ENCODE measurements at places on chromosomes 12 and 14.

DNA sequence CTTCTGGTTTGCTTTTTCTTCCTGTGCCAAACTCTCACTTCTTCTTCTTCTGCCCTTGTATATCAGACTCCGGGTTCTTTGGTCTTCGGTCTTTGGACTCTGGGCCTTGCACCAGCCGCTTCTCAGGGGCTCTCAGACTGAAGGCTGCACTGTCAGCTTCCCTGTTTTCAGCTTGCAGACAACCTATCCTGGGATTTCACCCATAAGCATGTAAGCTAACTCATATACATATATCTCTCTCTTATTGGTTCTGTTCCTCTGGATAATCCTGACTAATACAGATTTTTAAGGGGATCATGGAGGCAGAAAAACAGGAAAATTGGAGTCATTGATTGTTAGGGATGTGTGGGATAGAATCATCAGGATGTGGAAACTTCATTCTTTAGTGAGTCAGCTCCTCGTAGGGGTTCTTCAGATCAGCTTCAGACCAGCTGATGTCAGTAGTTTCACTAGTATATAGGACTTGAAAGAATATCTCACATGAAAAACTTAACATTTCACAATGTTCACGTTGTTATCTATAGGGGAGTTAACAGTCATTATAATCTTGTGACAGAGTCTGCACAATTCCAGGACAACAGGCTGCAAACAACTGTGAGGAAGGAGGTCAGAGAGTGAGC is 102.9 kb downstream of the RASSF9 start:
- DNase-seq = no peak

DNA sequence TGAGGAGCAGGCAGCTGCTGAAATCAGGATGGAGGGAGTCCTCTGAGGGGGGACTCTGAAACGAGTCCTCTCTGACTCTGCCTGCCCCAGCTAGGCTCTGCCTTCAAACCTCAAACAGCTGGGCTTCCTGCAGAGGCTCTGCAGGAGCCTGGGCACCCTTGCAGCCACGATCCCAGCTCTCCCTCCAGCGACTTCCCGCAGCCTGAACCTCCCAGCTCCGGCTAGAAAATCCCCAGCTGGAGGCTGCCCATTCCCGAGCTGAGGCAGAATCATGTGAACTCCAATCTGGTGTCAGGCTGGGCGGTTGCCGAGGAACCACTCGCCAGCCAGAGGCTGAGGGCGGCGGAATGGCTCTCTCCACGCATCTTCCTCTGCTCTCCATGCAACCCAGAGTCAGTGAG is at the start of gene GPR68:
Gene GPR68 (minus strand): TSS at position 204 of the 401 bp plus-strand sequence. CDS start 9,654 bp downstream, outside the sequence.
- DNase-seq = no peak

DNA sequence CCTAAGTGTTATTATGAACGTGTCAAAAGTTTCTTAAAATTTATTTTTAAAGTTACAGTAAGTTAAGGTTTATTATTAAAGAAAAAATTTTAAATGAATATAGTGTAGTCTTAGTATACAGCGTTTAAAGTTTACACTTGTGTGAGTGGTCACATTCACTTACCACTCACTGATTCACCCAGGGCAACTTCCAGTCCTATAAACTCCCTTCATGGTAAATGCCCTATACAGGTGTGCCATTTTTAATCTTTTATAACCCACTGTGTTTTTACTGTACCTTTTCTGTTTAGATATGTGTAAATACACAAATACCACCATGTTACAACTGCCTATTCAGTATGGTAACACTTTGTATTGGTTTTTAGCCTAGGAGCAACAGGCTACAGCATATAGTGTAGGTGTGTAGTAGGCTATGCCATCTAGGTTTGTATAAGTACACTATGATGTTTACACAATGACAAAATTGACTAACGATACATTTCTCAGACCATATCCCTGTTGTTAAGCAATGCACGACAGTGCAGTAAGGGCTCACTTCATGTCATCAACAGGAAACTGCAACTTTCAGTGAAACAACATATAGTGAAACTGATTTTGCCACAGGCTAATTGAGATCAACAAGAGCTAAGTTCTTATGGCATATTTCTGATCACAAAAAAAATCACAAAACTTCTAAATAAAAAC is 112.0 kb upstream of the TMCC3 start:
- no peak for DNase-seq

- no peak for DNase-seq
Measured at GRCh38 chr14:77022236-77022852, 6.2 kb downstream of the IRF2BPL start.

GRCh38 chr12:105040476-105040875 is 43.8 kb downstream of the ALDH1L2 start:
- DNase-seq = no peak

- DNase-seq = no peak
Measured at GRCh38 chr14:56888274-56888673, 78.0 kb upstream of the OTX2 start.

GRCh38 chr12:124979568-124979967 is 9.4 kb downstream of the DHX37 start:
- DNase-seq = no peak

DNA sequence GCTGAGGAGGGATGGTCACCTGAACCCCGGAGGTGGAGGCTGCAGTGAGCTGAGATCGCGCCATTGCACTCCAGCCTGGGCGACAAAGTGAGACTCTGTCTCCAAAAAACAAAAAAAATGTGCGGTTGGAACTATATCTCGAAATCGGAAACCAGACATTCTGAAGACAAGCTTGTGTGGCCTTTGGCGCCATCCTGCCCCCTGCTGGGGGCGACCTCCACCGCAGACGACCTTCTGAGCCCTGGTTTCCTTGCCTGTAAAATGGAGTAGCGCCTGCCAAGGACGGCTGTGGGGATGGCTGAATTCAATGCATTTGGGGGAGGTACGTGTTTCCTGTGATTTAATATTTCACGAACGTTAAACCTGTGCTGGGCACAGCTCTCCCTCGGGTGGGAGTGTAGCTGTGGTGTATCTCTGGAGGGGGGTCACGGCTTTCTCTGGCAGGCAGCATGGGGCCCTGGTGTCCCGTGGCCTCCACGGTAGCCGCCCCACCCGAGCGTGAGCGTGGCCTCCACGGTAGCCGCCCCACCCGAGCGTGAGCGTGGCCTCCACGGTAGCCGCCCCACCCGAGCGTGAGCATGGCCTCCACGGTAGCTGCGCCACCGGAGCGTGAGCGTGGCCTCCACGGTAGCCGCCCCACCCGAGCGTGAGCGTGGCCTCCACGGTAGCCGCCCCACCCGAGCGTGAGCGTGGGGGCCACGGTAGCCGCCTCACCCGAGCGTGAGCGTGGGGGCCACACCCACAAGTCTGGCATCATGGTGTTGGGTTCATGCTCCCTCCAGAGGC is 55.3 kb downstream of the LRCOL1 start:
- no peak for DNase-seq

- no peak for DNase-seq
Measured at GRCh38 chr14:78605897-78606500, 435.8 kb downstream of the NRXN3 start.

DNA sequence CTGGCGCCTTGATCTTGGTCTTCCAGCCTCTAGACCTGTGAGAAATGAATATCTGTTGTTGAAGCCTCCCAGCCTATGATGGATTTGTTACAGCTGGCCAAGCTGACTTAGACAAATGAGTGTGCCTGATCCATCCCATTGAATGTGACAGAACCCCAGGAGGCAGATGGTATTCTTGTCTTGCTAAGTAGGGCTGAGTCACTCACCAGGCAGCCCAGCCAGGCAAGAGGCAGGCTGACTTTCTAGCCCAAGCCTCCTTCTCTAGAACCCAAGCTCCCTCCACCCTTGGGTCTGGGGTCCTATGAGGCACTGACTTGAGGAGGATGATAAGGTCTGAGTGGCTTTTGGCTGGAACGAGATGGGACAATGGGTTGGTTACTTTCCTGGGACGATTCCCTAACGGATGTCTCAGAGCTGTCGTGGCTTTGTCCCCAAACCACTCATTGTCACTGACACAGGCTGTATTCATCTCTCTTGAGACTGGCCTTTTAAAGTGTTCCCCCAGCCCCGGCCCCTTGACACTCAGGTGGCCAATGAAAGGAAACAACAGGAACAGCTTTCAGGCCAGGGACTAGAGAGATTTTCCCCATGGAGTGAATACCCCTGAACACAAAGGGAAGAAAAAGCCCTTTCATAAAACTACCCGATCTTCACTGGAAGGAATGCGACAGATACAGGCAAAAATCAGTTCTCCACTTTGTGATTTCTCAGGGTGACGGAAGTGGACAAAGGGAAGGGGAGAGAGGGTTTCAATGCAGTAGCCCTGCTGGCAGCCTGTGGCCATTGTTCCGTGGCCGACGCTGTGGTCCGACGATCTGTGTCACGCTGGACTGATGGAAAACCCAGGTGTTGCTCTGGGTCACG is 264.2 kb downstream of the AACS start:
- DNase-seq = no peak

Data from stimulated activated CD4-positive, alpha-beta T cell treated with anti-CD3 and anti-CD28 coated beads, TNF-alpha, amount 100 ng/mL, for 4 hours (primary cell).